Naive thymus-derived CD4-positive, alpha-beta T cell (primary cell): ENCODE measurements at places on chromosomes 6 and 20.

DNA sequence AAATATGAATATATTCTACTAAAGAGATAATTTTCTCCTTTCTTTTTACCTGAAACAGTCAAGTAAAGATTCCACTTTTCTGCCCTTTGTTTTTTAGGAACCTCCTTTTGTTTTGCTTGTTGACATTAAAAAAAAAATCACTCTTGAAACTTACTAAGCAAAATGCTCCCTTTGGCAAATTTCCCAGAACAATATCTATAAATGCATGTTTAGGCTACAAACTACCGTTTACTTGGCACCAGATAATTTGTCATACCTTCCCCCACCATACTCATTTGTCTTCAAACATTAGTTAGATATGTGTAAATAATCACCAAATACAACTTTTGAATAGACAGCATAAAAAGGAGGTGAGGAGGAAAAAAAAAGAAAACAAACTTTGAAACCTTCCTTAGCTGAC is 604.7 kb downstream of the RFPL4B start:
- no peak for DNase-seq

DNA sequence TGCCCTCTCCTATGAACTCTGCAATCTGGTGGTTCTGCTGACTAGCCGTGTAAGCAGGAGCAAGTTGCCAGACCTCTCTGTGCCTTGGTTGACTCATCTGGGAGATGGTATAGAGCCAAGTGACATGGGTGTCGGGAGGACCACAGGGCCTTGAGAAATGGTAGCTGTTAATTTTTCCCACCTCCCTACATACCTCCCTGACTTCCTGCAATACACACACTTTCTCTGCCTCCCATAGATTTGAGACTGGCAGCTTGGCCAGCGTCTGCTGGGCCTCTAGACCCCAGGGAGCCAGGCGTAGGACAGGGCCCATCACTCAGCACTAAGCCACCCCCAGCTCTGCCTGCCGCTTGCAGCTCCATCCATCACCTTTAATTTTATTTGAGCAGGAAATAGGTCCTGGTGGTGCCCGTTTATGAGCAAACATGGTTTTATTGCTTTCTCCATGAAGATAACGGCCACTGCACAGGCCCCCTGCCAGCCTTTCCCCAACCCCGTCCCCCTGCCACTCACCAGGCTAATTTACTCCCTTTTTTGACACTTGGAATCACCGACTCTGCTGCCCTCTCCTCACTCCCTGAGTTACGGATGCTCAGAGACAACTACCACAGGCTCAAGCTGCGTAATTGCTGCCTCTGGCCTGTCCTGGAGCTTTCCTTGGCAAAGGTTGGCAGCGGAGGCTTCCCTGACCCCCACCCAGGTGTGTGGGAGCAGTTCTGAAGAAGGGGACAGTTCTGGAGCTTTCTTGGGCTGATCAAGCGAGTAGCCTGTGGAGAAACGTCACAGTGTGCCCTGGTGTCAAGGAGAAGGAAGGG is 11.1 kb downstream of the GLP1R start:
- no peak for DNase-seq

GRCh38 chr6:51640021-51640420 is 447.4 kb downstream of the PKHD1 start:
- no peak for DNase-seq

DNA sequence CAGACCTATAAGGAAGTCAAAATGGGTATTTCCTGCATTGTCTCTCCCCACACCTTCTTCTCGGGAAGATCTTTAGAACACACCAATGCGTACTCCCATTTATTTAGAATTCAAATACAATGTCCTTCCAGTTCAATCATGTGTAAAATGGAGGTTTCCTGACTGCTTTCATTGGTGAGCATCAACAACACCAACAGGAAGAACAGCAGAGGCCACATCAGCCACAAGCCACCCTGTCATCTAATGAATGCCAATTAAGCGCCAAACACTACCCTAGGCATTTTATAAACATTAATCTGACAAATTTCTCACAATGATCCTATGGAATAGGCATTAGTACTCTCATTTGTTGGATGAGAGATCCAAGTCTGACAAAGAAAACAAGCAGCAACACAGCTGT is 68.4 kb upstream of the SMLR1 start:
- DNase-seq: no peak

DNA sequence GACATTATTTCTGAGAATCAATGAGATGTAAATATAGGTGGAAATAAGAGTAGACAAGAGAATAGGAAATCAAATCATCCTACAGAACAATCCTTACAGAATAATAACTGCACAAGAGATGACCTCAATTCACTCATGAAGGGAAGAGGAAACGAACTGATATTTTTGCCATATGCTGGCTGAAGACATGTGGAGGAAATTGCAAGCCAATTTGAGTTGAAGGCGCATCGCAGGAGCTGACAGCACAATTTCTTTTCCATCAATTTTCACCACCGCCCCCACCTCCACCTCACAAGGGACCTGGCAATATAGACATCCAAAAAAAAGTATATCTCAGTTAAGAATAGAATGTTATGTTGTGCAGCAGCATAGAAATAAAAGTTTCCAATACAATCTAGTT is 20.3 kb downstream of the CITED2 start:
- DNase-seq: no peak

- DNase-seq: no peak
Observed at GRCh38 chr6:11058406-11058805, 14.3 kb upstream of the ELOVL2 start.

- DNase-seq: no peak
Observed at GRCh38 chr6:5150551-5151075, 65.5 kb downstream of the PPP1R3G start.

GRCh38 chr6:68876792-68877493 is 241.9 kb downstream of the ADGRB3 start:
- no peak for DNase-seq
